ENCODE measurements at places on chromosomes 1 and 21.

GRCh38 chr1:225063722-225064121 lies 134.2 kb downstream of the DNAH14 start:
- no peak for DNase-seq

DNA sequence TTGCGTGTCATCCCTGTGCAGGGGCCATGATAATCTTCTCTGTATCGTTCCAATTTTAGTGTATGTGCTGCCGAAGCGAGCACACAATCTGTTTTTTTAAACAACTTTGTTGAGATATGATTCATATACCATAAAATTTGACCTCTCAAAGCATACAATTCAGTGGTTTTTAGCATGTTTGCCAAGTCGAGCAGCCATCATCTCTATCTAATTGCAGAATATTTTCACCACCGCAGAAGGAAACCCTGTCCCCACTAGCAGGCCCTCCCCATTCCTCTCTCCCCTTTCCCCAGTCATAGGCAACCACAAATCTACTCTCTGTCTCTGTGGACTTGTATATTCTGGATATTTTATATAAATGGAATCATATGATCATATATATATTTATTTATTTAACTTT lies 78.7 kb upstream of the TINAGL1 start:
- DNase-seq: no peak

GRCh38 chr21:16519644-16520043 lies 789.9 kb downstream of the USP25 start:
- DNase-seq: no peak

DNA sequence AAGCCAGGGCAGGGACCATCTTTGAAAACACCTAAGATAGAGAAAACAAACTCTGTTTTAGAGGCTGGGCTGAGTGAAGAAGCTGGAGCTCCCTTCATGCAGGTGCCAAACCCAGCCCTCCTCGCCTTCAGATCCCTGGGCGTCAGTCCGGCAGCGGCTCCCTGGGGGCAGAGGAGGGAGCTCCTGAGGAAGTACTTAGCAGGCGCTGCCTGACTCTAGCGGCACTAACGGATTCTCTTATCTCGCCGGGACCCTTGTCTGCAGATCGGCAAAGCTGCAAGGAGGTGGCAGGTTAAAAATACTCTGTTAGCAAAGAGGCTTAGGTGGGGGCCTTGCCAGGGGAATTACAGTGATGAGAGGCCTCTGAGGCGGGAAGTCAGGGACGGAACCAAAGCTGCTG lies 79.6 kb downstream of the PLXNA2 start:
- no peak for DNase-seq

DNA sequence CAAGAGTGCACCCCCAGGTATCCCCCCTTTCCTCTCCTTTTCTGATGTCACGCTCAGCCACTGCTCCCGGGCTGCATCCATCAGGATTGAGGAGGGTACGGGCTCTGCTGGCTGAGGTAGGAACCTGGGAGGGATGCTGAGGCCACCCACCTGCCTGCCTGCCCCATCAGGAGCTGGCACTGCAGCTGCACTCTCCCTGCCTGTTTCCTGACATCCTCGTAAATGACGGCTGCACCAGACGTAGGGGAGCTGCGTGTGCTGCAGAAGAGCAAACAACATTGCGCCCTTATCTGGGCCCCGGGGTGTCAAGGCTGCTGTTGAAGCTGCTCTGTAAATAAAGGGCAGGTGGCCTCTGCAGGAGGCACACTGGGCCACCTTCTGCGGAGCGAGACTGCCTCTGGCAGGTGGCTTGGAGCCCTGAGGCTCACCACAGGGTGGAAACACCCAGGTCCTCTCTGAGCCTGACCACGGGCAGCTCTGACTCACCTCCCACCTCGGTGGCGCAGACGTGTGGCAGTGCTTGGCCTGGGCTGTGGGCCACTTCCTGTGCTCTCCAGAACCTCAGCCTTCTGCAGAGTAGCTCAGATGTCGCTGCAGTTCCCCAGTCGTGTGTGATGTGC lies 30.9 kb downstream of the SNAP47 start:
- peak; percentile 98 for DNase-seq

- DNase-seq: peak; percentile 14
Measured at GRCh38 chr1:55063577-55063942, 24.2 kb downstream of the PCSK9 start.

DNA sequence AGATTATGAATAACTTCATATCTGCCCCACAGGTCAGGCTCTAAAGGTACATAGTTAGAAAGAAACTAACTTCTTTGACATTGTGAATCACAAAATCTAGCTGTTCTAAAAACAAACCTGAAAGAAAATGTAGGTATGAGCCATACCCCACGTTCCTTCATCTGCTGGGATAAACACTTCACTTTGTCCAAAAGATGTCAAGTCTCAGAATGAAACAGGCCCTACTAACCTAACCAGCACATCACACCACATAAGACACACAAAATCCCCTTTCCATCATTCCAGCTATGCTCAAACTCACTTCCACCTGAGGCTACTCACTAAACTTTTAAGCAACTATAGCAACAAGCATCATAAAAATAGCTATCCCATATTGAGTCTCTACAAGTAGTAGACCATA lies 65.2 kb upstream of the GJA5 start:
- no peak for DNase-seq

GRCh38 chr1:156707417-156708217 lies 2.2 kb upstream of the CRABP2 start:
- DNase-seq: no peak

GRCh38 chr1:40627987-40628902 lies 37.2 kb downstream of the RIMS3 start:
- no peak for DNase-seq

- DNase-seq: no peak
Measured at GRCh38 chr1:178713259-178713658, 11.8 kb upstream of the RALGPS2 start.

DNA sequence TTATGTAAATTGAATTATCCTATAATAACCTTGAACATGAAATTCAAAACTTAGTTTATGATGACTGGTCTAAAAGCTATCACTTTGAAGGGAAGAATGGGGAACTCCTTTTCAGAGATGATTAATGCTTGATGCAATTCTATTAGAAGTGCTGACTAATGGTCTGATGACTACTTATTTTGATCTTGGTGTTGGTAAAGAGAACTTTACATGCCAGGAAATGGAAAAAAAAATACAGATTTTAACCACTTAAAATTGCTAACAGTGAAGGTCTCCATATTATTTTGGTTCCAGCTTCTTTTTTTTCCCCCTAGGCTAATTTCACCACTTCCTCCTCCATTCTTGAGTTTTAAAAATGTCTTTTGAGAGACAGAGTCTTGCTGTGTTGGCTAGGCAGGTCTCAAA lies 22.9 kb downstream of the S1PR1 start:
- no peak for DNase-seq

- DNase-seq: no peak
Measured at GRCh38 chr1:117114877-117115276, 6.7 kb downstream of the TRIM45 start.

GRCh38 chr1:95207223-95207935 lies 26.6 kb upstream of the RWDD3 start:
- DNase-seq: peak; percentile 46

DNA sequence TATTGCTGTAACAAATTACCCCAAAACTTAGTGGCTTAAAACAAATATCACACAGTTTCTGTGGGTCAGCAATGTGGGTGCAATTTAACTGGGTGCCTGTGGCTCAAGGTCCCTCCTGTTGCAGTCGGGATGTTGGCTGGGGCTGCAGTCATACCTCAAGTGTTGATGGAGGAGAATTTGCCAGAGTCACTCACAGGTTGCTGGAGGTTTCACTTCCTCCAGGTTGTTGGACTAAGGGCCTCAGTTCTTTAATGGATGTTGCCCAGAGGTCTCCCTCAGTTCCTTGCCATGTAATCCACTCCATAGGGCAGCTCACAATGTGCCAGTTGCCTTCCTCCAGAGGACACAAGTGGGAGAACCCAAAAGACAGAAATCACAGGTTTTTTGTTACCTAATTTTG lies 2.5 kb upstream of the TAF13 start:
- no peak for DNase-seq

GRCh38 chr1:230186003-230186863 lies 119.2 kb downstream of the GALNT2 start:
- peak; percentile 98 for DNase-seq

GRCh38 chr1:221937155-221937953 lies 195.5 kb upstream of the DUSP10 start:
- DNase-seq: no peak

DNA sequence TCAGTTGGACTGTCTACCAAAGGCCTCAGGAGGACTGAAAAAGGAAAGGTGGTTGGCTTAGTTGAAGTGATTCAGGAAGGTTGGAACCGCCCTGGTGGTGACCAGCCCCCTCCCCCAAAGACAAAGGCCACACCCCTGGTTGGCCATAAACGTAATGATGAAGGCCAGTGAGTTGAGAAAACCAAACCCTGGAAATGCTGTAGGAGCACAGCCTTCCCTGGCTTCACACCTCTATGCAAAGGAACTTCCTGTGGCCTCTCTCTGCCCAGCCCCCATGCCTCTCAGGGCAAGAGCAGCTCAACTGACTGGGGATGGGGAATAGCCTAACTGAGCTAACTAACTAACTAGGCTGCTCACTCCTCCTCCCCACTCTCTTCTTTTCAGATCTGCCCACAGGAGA lies 90.4 kb downstream of the NPHP4 start:
- DNase-seq: no peak

GRCh38 chr21:44431300-44431699 lies 24.0 kb upstream of the LRRC3 start:
- no peak for DNase-seq

- DNase-seq: no peak
Measured at GRCh38 chr1:16155537-16156410, at the start of gene EPHA2. Gene EPHA2, minus strand, starts transcription at chr1:16156069. Its CDS starts 137 bp downstream, at chr1:16155932.

DNA sequence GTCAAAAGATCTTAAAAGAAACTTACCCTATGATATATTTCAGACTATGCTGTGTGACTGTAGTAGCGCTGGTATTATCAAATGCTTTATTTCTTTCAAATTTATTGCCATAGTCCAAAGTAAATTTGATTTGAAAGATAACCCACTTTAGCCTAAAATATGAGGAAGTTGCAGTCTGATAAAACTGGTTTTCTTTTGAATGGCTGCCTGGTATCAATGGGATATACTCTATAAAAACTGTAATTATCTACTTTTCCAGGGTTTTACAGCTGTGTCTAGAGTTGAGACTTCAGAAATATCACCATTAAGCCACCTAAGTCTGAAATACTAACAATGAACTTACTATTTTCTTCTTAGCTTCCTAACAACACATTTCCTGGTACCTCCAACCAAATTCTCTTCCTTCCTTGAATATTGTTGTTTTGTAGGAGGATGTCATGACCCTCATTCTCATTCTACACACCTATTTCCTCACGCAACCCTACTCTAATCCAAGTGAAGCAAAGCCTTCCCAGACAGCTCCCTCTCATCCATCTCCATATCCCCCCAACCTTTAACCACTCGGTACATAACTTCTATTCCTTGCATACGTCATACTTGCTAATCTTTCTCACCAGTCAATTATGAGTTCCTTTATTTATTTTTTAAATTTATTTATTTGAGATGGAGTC lies 17.0 kb downstream of the KDM5B start:
- no peak for DNase-seq

DNA sequence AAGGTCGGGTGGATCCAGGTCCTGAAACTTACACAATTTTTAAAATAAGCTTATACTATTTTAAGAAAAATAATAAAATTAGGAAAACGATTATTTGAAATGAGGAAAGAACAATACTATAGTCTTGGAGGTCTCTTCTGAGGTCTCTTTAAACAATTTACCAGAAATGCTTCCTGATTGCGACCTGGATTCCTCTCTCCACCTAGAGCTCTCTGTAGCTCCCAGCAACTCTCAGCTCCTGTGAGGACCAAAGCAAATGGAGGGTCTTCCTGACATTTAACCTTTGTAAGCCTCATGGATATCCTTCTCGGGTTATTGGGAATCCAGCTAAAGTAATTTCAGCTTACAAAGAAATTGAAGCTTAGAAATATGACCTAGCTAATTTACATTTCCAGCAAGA lies 886 bp downstream of the BTBD8 start:
- no peak for DNase-seq

GRCh38 chr1:173294843-173295242 lies 87.7 kb upstream of the TNFSF4 start:
- no peak for DNase-seq

- no peak for DNase-seq
Measured at GRCh38 chr1:37150986-37151385, 116.7 kb upstream of the GRIK3 start.

DNA sequence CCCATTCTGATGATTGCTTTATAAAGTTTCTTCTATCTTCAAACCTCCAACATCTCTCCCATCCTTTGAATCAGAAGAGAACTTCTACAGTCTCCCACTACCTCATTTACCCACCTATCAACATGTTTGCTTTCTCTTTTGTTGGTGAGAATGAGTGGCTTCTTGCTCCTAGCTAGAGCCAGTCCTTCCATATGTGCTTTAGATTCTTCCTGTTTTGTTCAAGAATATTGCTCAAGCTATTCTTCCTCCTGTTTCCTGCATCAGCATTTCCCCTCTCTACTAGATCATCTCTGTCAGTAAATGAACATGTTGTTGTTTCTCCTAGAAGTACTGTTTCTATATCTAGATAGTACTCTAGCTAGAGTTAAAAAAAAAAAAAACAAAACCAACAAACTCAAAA lies 6.3 kb downstream of the ATF6 start:
- DNase-seq: no peak

DNA sequence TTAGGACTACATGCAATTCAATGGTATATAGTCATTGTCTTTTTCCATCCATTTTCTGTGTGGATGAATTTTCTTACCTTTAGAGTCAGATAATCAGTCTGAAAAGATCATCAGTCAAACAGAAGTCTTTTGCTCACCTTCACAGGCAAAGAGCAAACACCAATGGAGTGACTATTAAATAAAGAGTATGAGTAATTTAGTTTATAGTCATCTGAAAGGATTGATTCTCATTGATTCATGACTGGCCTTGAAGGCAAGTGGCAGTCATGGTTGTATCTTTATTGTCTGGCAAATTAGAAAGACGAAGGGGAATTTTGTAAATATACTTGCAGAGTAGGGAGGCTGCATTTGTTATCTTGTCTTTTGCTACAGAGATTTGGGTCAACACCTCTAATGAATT lies 89.9 kb downstream of the EPB41 start:
- no peak for DNase-seq

DNA sequence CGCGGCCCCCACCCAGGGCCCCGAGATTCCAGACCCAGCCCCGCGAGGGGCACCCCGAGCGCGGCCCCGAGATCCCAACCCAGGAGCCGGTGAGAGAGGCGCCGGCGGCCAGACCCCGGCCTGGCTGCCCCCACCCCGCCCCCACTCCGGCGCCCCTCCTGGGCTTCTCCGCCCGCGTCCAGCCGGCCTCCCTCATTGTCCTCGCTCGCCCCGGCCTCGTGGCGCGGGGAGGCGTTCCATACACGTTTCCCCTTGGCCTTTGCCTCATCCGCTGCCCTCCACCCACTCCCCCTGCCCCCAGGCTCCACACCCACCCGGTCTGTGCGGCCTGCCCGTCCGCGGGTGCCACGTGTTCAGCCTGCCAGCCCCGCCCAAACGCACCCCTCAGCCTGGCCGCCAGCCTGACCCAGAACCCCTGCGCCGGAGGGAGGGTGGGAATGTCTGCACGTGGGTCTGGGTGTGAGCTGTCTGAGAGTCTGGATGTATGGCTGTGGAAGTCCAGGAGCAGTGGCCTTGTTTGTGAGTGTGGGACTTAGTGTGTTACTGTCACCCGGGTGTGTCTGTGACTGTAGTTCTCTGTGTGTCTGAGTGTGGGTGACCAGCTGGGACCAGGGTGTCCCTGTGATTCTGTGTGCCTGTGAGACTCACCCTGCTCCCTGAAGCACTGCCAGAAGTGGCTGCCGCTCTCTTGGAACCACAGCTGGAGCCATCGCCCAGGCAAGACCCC lies 681 bp downstream of the B4GALT2 start:
- no peak for DNase-seq

- DNase-seq: no peak
Measured at GRCh38 chr21:39553331-39553730, 59.4 kb upstream of the B3GALT5 start.
